NCI-H774 (cell line): ENCODE measurements at places on chromosomes 3 and 15.

- no peak for DNase-seq
Measured at GRCh38 chr3:197580253-197580691, 24.5 kb upstream of the BDH1 start.

GRCh38 chr3:16067837-16068471 lies 106.5 kb upstream of the GALNT15 start:
- no peak for DNase-seq

GRCh38 chr15:82570721-82571508 lies 30.7 kb upstream of the RPS17 start:
- DNase-seq = no peak

DNA sequence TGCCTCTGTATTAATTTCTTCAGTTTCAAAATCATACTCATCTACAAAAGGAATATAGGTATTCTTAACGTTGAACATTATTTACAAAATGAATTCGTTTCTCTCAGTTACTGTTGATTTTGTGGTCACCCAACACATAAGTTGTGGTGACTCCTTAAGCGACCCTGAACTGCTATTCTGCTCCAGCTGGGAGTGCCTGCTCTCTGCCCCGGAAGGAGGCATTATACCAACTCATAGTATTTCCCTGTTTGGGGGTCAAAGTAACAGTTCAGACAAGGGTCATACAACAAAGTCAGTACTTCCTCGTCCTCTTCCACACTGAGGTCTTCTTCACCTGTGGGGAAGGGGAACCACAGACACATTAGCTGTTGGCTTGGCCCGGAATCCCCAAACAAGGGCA lies 75.7 kb upstream of the FAM3D start:
- DNase-seq = no peak

DNA sequence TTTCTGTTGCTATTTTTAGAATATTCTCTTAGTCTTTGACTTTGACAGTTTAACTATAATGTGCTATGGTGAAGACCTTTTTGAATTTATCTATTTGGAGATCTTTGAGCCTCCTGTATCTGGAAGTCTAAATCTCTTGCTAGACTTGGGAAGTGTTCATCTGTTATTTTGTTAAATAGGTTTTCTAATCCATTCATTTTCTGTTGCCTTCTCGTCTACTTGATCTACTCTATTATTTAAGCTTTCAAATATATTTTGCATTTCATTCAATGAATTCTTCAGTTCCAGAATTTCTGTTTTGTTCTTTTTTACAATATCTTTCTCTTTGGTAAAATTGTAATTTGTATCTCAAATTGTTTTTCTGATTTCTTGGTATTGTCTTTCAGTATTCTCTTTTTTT lies 47.8 kb downstream of the LEKR1 start:
- DNase-seq = no peak

DNA sequence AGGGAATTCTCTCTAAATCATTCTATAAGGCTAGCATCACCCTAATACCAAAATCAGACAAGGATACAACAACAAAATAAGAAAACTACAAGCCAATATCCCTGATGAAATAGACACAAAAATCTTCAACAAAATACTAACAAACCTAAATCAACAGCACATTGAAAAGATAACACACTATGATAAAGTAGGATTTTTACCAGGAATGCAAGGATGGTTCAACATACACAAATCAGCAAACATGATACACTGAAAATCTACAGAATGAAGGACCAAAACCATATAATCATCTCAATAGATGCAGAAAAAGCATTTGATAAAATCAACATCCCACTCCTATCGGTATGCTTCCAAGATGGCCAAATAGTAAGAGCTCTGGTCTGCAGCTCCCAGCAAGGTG lies 39.5 kb downstream of the ALDH1A2 start:
- DNase-seq = no peak

- DNase-seq = peak; percentile 63
Measured at GRCh38 chr3:185330644-185331043, 32.3 kb upstream of the MAP3K13 start.

GRCh38 chr3:138474163-138474562 lies 39.7 kb downstream of the ESYT3 start:
- DNase-seq = no peak

DNA sequence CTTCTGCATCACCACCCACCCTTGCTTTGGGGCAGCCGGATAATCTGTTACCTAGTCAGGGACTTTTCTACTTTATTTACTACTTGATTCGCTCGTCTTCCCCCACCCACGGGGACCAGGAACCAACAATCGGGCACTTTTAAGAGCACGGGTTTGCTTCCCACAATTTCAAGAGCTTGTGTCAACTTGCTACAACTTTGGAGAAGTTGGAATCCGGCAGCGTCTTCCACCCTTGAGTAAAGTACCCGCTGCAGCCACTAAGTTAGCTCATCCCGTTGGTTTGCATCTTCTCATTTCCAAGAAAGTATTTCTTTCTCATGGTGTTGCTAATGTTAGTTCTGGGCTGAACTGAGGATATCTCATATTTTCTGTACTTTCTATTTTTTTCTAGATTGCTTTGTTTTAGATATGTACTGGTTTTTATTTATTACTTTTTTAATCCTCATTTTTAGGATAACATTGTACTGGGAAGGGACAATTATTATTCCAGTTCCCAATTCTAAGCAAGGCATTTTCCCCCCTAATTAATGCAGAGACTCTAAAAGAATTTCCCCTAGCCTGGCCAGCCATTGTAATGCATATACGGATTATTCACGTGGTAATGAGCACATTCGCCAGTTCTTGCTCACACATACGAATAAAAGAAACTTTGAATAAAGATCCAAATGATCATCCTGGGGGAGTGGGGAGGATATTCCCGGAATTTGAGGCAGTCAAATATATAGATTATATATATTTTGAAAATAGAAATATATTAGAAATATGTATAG lies 4.0 kb downstream of the SOX2 start:
- peak; percentile 72 for DNase-seq

DNA sequence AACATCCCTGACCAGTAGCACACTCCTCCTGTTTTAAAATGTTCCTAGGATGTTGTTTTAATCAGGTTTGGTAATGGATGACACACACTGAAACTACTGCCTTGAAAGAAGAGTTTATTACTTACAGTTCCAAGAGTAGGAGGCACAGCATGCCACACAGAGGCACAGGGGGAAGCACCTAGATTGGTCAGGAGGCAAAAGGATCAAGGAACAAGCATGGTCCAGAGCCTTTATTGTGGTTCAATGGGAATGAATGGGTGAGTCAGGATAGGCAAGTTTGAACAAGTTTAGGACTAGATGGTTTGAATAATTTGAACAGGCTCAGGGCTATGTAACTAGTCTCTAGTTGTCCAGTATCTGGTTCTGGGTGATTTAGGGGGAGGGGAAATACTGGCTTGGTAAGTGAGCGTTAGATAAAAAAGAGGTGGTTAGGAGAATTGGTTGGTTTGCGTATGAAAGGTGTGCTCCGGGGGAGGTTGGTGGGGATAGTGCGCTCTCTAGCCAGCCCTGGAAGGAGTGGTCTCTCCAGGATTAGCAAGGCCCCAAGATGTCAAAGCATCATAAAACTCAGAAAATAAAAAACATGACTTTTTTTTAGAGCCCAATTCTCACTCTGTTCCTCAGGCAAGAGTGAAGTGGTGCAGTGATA lies 35.1 kb downstream of the TMOD3 start:
- no peak for DNase-seq

GRCh38 chr3:71330505-71330904 lies 253.0 kb downstream of the FOXP1 start:
- no peak for DNase-seq

GRCh38 chr3:65107174-65107573 lies 419.4 kb upstream of the ADAMTS9 start:
- DNase-seq = no peak

GRCh38 chr15:52021128-52021671 lies 2.2 kb downstream of the MAPK6 start:
- no peak for DNase-seq

DNA sequence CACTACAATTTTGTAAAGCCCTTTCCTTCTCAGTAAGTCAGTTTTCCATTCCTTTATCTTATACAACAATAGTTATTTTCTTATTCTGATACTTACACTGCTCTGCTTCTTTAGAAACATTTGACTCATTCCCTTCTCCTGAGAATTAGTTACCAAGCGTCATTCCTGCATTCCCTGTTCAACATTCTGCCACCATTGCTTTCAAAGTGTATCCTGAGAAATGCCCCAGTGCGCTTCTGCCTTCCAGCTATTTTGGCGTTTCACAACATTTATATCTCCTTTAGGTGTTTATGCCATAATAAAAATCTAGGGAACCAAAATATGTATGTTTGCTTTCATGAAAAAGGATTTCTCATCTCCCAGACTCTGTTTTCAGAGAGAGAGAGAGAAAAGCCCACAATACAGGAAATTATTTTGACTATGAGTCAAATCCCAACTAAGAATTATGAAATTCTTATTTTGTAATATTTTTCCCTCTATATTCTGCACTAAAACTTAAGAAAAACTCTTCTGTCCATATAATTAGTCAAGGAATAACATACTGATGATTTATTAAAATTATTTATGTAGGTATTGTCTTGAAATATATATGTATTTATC lies 118.2 kb upstream of the RAP2B start:
- DNase-seq = no peak

- no peak for DNase-seq
Measured at GRCh38 chr15:27036210-27036609, 65.2 kb downstream of the GABRG3 start.

DNA sequence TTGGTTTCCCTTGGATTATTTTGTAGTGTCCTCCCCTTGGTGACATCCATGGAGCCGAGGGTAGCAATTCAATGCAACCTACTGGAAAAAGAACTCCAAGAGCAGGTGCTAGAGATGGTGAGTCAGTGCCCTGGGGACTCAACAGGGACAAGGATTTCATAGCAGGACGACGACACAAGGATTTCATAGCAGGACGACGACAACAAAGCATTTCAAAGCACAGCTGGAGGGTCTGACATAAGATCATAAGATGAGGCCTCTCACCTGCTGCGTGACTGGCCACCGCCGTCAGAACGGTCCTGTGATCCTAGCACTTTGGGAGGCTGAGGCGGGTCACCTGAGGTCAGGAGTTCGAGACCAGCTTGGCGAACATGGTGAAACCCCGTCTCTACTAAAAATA lies 22.5 kb downstream of the NRROS start:
- no peak for DNase-seq

DNA sequence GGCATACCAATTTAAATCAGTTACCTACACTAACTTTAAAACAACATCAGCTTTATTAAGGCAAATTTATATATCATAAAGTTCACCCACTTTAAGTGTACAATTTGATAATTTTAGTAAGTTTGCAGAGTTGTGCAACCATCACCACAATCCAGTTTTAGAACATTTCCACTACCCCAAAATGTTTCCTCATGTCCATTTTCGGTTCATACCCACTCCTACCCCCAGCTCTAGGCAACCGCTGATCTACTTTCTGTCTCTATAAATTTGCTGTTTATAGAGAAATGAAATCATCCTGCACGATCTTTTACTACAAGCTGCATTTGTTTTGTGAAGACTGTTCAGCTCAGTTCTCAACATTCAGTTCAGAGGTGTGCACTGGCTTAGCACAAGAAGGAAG lies 31.5 kb upstream of the FAM81A start:
- no peak for DNase-seq

DNA sequence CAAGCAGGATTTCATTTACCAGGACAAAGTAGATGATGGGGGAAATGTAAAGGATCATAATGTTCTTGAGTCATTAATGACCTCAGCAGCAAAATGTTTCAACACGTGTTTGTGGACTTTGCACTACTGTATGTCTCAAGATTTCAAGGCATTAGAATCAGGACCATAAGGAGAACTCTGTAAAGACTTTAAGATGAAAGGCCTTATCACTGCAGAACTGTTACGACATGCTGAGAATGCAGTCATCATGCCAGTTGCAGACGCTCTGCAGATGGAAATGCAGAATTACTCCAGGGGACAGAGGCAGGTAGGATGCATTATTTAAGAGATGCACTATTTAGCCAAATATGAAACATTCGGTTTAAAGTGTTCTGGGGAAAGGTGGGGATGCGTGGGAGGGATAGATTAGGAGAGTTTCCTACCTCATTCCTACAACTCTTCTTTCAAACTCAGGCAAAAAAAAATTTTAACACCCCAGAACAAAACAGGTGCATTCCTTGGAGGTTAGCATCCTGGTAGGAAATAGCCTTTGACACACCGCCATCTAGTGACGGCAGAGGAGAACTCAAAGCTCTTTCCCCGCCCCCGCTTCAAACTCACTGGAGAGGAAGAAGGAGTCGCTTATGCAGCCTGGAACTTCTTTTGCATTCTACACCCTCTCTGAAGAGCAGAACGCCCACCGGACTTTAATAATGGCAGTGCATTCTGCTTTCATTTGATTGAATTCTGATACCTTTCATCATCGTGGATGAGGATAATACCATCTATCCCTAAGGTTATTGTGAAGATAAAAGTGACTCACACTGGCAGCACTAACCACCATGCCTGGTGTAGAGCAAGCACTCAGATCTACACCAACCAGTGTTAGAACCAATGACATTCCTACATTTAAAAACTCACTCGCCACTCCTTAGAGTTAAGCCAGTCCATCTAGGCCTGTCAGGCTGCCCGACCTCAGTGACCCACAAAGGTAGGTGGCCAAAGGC lies 43.1 kb upstream of the TOPAZ1 start:
- peak; percentile 28 for DNase-seq

DNA sequence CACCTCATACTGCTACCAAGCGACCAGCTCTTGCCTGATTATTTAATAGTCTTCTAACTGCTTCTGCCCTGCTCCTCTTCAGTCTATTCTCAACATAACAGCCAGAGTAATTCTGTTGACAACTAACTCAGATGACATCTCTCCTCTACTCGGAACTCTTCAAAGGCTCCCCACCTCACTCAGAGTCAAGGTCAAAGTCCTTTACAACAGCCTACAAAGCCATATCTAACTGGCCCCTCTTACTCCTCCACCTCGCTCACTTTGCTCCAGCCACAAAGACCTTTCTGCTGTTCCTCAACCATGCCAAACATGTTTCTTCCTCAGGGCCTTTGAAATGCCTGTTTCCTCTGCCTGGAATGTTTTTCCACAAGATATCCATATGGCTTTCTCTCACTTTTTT lies 43.6 kb downstream of the PIK3R4 start:
- DNase-seq = no peak

DNA sequence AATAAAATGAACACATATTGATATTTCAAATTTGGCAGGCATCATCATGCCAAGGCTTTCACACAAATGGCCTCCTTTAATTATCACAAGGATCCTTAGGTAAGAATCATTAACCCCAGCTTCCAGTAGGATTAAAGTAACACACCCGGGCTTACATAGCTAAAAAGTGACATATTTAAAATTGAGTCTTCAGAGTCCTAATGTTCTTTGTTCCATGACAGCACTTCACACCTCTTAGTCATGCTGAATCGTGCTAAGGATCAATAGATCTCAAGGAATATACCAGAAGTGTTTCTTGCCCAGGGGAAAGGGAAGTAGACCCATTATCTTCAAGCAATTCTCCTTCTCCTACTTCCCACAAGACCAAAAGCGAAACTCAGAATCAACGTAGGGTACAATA lies 76.6 kb upstream of the SOX2 start:
- DNase-seq = no peak

GRCh38 chr3:65246561-65246960 lies 558.8 kb upstream of the ADAMTS9 start:
- DNase-seq = no peak

- DNase-seq = no peak
Measured at GRCh38 chr15:77892335-77892734, 185.2 kb downstream of the TBC1D2B start.
